ENCODE measurements at places on chromosomes 16 and 17.
A peak's percentile ranks its signal among the peaks of the same experiment; 100 is the strongest.

DNA sequence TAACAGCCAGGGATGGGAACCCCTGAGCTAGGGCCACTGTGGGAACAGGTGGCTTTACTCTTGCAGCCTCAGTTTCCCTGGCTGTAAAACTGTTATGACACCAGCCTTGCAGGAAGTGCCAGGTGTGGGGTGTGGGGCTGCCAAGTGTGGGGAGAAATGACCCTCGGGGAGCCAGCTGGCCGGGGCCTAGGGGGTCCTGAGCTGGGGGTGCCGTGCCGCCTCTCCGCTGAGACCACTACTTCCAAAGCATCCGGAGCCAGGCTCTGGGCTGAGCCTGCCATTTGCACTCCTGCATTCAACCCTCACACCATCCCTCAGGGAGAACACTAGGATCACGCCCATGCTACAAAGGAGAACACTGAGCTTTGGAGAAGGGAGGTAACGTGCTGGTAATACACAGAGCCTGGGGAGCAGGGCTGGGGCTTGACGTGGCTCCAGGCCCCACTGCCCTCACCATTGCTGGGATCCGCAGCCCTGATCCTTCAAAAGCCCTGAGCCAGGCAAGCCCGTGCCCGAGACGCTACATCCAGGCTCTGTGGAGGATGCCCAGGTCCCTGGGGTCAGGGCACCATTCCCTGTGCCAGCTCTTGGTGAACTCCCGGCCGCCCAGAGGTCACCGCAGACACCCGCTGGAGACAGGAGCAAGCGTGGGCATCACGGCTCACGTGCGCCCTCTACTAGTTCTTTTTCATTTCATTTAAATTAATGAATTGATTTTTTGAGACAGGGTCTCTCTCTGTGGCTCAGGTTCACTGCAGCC, 28.8 kb upstream of the GINS2 start:
- DNase-seq, result peak; percentile 29

DNA sequence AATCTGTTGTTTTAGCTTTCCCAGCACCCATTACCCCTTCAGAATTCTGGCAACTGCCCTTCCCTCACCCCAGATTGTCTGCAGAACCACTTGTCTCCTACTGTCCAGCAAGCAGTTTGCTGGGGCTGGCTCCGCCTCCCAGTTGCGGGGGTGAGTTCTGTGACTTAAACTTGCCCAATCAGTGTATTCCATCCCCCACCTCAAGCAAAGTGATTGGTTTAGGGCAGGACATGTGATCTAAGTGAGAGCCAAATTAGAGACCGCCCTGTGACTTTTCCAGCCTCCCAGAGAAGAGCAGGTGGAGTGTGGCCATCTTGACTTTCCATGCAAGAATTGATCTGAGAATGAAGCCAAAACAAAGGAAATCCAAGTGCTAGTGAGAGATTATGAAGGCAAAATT, 22.7 kb upstream of the SRCIN1 start:
- no peak for DNase-seq

DNA sequence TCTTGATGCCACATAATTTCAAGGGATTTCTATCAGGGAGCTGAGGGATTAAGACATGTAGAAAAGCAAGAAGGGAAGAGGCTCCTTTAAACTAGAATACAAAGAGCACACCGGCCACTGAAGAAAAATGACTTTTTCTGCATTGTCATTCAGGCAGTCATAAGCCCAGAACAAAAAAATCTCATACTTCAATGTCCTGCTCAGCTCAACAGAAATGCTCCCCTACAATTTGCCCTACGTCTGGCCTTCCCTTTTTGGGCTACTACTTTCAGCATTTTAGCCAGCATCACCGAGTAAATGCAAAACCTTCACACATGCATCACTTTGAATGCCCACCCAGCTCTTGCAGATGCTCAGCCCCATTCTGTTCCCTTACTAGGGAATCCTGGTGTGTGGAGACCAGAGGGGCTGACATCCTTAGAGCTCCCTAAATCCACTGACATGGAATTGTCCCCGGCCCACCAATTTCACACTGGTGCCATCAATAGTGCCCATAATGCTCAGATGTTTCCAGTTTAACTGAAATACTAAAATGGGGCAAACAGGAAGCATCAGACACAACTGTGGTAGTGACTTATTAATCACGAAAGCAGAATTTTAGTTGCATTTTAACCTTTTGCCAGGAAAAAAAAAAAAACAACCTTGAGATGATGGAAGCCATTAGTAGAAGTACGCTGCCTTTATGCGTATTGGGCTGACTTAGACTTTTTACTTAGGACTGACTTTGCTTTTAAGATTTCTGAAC, 2.7 kb downstream of the MAP3K14 start:
- DNase-seq, result no peak

DNA sequence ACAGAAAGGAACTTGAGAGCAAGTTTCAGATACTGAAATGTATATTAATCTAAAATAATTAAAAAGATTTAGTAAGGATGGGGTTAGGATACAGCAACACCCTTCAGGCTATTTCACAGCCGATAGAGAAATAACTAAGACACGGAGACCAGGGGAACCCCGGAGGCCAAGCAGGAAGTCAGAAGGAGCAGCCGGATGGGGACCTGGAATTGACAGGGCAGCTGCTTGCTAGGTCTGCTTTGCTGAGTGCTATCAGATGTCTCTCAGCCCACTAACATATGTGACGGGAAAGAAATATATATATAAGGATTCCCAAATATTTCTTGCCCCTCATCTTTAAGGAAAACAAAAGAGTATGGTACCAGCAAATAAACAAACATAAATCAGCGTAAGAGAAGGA, 154.1 kb upstream of the CDH5 start:
- no peak for DNase-seq

GRCh38 chr17:15431766-15432165, 35.7 kb downstream of the CDRT4 start:
- DNase-seq, result no peak

DNA sequence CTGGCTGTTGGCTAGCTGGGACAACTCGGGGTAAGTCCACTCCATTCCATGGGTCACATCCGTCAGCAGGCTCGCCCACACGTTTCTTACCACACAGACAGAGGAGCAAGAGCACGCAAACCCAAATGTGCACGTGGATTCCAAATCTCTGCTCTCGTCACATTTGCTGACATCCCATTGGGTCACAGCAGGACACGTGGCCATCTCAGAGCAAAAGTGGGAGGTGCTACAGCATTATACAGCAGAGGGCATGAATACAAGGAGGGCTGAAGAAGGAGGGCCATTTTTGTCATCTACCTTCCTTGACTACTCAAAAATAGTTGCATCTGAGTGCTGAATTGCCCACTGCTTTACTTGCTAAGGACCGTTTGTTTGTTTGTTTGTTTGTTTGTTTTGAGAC, 84.7 kb downstream of the RBBP6 start:
- DNase-seq, result no peak

GRCh38 chr16:177394-177822, 928 bp downstream of the HBA1 start:
- peak; percentile 98 for DNase-seq

- DNase-seq, result no peak
Observed at GRCh38 chr17:67245694-67246402, 852 bp upstream of the HELZ start.

DNA sequence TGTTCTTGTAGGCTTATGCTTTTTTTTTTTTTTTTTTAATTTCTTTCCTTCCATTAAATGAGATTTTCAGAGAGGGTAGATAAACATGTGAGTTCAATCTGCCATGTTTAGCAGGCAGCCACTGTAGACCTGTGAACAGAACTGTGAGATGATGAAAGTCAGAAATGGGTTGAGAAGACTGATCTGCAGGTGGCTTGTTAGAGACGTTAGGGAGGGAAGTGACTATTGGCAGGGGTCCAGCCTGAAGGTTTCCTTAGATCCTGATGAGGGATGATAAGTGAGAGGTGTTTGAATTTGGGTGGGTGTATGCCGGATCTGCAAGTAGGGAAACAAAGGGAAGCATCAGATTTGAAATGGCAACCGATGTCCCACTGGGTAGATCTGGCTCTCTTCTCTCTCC, 157.8 kb downstream of the HS3ST3B1 start:
- DNase-seq, result no peak

DNA sequence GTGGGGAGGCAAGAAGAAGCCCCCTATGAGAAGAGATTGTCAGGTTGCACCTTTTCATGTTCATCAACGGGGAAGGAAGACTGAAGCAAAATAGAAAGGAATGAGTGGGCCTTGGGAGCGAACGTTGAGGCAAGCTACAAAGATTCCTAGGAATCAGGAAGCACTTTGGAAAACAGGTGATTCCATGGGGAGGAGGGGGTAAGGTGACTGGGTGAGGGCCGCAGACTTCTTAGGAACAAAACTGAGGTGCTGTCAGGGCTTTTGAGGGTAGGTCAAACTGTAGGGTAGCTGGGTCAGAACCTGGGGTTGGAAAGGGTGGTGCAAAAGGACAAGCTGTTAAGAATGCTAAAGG, 528 bp downstream of the ITFG1 start:
- DNase-seq, result no peak

- no peak for DNase-seq
Observed at GRCh38 chr16:13307851-13308250, 406.5 kb downstream of the SHISA9 start.

GRCh38 chr17:34519282-34519681, 60.1 kb upstream of the TMEM132E start:
- no peak for DNase-seq

DNA sequence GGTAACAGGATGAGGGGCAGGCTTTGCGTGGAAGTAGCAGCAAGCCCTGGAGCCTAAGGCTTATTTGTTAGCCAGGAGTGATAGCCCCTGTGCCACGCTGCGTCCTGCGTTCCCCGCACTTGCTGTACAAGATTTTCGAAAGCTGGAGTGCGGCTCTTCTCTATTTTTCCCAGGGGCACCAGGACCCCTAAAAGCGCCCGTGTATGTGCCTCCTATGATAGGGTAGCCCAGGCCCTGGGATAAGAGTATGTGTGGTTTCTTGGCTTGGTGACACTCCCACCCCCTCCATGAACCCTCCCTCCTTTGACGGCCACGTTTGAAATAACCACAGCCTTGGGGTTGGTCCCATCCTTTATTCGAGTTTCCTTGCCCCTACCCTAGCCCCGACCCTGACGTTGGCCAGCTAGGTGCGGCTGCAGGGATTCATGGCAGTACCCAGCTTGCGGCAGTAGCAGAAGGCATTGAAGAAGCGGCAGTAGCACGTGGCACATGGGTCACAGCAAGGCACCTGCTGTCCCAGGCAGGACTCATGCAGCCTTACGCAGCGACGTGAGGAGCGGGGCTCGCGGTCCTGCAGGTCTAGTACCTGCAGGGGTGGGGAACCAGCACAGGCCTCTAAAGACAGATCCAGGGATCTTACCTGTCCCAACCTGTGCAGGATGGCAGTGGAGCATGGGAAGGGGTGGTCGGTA, 968 bp downstream of the AGRP start:
- DNase-seq, result no peak

DNA sequence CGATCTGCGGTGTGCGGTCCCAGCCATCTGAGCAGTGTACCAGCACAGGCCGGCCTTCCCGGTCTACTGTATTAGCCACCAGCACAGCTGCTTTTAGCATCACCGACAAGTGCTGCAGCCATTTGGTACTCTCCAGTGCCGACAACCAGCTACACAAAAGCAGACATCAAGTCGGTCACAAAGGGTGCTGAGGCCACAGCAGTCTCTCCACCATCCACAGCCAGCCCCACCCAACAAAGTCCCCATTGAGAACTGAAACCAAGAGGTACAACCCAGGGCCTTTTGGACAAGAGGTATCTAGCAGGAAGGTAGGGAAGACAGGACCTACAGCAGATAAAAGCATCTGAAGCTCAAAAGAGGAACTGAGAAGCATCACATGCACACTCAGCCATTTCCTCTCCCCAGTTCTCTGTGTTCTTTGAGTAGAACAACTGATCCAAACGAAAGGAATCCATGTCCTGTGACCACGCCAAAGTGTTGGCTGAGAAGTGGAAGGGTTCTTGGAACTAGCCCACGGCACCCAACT, 9.5 kb downstream of the MTMR4 start:
- DNase-seq, result peak; percentile 59

DNA sequence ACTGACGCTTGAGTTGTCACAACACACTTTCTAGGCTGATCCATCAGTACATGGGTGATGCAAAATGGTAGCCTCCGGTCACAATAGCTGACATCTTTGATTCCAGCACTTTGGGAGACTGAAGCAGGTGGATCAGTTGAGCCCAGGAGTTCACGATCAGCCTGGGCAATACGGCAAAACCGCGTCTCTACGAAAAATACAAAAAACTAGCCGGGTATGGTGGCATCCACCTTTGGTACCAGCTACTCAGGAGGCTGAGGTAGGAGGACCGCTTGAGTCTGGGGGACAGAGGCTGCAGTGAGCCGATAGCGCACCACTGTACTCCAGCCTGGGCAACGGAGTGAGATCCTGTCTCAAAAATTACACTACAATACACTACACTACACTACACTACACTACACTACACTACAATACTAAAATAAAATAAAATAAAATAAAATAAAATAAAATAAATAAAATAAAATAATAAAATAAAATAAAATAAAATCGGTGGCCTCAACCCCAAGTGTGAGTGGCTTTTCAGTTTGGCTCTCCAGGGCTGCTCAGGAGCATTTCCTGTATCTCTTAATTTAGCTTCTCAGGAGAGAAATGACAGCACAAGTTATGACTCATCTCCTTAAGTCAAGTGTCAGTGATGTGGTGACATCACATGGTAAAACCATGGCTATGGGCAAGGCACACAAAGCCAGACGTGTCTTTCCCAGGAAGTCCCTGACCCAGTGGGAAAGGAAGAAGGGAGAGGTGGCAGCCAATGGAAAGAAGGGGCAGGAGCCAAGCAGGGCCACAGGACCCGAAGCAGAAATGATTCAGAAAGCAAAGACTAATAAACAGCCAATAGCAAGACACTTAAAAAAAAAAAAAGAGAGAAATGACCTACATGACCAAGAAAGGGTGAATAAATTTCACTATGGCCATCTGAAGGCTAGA, 75.3 kb upstream of the TBC1D3K start:
- peak; percentile 32 for DNase-seq

DNA sequence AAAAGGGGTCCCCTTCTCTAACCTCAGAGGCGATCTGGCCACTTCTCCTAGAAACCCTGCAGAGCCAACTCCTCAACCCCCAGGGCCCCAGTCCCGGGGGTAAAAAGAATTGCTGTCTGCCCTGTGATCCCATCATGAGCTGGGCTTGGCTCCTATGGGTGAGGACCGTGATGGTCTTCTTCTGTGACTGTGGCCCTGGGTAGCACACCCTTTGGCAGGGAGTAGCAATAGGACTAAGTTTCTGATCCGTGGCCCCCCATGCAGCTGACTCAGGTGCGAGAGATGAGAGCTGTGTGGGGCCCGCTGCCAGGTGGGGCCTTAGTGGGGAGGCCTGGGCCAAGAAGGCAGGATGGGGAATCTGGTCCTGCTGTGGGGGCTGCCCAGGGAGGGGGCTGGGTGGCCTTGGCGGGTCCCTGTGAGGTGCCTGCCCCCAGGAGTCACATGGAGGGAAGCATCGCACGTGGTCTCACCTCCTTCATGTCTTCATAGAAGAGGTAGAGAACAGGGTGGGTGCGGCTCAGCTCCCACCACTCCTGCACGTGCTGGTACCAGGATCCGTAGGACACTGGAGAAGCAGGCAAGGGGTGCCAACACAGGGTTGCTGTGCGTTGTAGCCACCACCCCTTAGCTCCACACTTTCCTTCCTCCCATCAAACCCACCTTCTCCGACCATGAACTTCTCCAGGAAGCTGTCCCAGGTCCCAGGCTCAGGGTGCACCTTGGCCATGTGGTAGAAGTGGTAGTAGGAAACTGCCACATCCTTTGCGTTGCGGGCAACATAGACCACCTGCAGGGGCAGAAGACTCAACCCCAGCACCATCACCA, 3.3 kb downstream of the SULT1A1 start:
- no peak for DNase-seq
